ENCODE measurements at places on chromosomes 3 and 15.

DNA sequence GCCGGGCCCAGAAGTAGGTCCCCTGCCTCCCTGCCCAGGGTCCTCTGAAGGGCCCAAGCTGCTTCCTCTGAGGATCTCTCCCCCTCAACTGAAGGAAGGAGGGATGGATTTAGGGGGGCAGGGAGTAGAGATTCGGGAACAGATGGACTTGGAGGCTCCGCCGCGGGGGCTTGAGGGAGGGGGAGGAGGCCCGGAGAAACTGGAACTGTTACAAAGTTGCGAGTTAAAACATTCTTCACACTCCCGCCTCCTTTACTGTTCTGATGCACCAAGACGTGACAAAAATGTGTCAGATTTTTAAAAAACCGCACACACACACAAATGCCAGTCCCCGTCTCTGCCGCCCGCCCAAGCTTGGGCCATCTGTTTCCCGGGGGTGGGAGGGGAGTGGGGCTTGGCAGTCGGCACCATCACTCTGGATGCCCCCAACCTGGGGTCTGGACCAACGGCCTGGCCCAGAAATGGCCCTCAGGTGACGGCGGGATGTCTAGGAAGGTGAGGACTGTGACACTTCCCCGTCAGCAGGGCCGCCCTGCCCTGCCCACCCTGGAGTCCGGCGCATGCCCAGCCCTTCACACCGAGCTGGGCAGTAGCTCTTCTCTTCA is 25.0 kb upstream of the LINGO1 start:
- no peak for DNase-seq

DNA sequence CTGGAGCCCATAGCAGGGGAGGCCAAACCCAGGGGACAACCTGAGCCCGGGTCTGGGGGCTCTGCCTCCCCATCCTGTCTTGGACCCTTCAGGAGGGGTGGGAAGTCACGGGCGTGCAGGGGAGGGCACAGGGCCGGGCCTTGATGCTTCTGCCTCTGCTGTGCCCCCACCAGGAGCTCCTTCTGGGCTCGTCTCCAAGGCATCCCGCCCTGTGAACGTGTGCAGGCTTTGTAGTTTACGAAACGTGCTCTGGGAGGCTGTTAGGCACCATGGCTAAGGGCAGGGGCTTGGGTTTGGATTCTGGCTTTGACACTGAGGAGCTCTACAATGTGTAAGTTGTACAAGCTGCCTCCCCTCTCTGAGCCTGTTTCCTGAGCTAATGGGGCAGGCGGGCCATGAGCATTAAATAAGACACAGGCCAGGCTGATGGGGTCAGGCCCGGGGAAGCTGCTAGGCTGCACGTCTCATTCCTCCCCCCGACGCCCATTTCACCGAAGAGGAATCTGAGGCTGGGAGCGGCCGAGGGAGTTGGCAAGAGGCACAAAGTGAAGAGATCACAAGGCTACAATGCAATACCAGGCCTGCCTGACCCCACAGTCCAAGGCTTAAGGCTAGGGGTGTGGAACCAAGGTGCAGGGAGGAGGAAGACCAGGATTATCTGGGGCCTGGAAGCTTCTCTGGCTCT is 19.6 kb downstream of the PLXND1 start:
- DNase-seq: no peak

DNA sequence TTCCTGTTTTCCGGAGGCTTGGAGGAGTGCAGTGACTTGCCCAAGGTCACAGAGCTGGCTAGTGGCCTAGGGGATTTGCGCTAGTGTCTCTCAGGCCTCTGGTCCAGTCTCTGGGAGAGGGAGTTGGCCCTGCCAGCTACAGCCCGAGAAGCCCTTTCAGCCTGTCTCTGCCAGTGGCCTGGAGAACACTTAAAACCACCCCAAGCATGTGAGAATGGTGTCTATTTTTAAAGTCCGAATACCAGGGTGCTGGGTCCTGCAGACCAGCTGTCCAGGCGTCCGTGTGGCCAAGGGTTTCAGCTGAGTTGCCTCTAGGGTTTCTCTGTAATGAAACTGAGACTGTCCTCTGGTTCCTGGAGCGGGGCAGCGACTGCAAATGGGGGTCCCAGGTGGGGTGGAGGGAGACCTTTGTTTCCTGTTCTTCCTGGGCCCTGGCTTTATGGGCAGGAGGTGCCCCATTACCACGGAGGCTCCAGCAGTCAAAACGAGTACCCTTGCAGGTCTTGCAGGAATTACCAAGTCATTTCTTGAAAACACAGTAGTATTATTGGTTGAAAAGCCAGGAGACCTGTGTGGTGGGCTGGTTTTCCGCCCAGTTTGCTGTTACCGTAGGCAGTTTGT is 2.2 kb downstream of the CAND2 start:
- no peak for DNase-seq

DNA sequence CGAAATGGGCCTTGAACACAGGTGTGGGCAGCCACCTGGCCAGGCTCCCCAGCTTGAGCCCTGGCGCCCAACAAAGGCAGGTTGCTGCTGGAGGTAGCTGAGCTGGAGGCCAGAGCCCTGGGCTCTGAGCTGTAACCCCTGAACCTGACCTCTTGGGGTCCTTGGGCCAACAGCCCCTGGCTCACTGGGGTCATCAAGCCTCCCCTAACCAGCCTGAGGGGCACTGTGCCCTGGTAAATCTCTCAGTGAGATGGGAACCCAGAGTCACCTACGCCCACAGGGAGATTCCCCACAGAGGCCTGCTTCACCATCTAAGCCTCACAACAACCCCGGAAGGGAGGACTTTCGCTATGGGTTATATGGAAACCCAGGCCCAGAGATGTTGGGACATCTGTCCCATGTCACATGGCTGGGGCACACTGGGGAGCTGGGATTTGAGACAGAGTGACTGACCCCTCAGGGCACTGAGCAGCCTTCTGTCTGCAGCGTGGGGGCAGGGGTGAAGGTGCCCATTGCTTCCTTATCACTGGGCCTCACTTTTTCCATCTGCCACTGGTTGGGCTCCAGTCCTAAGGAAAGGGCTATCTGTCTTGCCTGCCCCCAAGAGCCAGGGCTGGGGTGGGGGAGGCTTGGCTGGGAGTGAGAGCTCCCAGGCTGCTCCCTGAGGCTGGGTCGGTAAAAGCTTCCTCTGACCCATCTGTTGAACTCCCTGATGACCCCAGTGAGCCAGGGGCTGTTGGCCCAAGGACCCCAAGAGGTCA is 59.1 kb downstream of the IQSEC1 start:
- DNase-seq: no peak

DNA sequence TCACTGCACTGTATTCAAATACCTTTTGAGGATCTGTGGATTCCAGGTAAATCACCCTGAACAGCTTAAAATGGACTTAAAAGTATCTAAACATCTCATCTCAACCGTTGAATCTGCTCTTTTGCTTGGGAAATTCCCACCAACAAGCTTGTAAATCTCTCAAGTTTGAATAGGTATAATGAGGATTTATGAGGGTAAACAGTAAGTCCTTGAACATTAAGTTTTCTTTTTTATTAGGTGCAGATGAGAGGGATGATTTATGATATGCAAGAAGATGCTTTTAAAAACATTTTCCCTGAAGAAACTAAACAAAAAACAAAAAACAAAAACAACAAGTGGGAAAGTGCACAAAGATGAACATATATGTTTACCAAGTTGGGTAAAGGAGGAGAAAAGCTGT is 290.6 kb downstream of the ROBO1 start:
- no peak for DNase-seq

GRCh38 chr15:82943176-82943575 is 9.3 kb downstream of the HOMER2 start:
- DNase-seq: peak; percentile 18

DNA sequence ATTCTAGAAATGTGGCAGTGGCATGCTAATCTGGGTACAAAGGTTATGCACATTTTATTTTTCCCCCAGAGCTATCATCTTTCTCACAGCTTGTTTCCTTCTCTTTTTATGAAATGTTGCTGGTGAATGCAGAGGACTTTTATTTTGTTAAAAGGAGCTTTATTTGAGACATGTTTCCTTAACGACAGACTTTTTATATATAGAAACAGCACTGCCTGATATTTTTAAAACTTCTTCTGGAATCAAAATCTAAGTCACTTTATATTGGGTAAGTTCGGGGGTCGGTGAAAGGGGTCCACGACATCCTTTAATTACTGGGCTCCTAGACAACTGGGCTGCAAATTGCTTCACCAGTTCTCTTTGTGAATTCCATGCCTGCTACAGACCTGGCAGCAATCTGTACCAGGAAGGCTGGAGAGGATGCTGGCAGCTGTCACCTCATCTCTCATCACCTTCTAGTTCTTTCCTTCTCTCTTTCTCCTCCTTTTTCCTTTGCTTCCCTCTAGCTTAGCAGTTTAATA is 464.7 kb downstream of the PDCD6IP start:
- DNase-seq: no peak

DNA sequence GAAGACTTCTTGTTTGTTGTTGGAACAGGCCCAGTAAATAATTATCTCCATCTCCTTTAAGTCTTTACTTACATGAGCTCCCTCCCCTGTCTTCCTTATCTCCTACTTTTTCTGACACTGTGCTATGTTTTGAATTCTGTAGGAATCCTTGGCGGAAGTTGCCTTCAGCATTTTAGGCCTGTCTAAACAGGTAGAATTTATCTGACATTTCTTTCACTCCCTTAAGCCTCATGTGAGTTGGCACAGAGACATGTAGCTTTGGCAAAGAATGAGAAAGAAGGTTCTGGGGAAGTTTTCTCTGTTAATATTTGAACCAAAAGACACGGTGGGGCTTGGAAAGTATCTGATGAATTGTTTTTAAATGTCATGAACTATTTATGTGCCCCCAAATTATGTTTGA is 8.1 kb downstream of the MCTP2 start:
- no peak for DNase-seq

GRCh38 chr3:72003936-72004335 is 219.0 kb upstream of the PROK2 start:
- DNase-seq: no peak
